ENCODE measurements at places on chromosomes 1 and 21.

- no peak for DNase-seq
Observed at GRCh38 chr1:109821831-109822745, 58.4 kb upstream of the EPS8L3 start.

DNA sequence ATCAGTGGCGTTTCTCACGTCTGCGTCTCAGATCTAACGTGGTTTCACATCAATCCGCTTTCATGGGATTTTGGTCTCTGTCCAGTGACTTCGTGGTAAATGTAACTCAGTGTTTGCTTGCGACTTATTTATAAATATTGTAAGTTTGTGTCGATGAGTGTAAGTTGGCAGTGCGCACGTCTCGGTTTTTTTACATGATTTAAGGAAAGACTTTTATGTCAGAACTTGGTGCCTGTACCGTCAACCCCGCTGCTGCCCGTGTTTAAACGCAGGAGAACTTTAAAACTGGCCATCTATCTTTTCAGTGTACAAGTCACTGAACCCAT, 1.5 kb downstream of the B3GALT6 start:
- no peak for DNase-seq

DNA sequence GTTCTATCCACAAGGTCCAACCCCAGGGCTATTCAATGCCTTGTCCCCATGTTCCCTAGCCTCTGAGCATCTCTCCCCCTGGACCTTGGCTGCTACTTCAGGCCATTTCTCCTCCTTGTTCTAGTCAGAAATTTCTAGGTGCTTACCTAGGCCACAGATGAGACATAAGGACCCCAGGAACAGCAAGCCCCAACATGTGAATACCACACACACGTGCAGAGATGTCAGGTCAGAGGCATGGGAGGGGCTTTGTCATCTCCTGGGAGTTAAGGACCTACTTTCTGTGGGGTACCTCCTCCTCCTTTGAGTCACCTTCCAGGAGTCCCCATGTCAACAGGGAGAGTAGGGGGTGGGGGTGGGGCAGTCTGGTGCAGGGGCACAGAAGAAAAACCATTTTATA, 7.1 kb upstream of the RGS16 start:
- peak; percentile 31 for DNase-seq

GRCh38 chr1:71881611-71882010, 400.7 kb downstream of the NEGR1 start:
- no peak for DNase-seq

GRCh38 chr1:20211511-20211931, 25.2 kb upstream of the PLA2G2C start:
- no peak for DNase-seq

GRCh38 chr1:218887141-218887925, 286.3 kb upstream of the LYPLAL1 start:
- no peak for DNase-seq

DNA sequence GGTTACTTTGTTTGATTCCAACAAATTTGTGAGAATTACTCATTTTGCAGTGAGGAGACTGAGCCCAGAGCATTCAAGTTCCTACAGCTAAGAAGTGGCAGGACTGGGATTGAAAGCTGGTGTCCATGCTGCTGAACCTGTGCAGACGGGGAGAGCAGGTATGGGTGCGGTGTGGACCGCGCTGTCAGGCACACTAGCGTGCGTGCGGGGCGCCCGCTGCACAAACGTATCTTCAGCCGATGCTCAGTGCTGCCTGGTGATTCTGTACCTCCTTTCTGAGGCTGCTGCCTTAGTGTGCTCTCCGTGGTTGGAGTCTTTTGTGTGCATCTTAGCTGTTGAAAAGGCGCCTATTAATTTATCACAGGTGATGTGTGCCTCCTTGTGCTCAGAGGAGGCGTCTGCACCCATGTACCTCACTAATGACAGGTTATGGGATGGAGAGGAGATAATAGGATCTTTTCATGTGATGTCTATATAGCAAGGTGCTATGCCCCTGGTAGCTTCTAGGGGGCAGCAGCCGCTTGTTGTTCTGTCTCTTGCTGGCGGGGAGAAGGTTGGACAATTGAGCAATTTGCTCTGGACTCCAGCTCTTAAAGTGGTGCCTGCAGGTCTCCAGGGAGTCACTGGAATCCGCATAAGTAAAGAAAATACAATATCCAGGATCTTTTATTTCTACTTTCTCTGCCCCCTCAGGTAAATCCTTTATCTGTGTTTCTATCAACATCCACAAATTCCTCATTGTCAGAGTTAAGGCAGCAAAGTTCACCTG, 32.5 kb downstream of the PEX14 start:
- DNase-seq = peak; percentile 87

GRCh38 chr1:151060007-151060656, at the start of gene MLLT11:
TSS of gene MLLT11 (plus strand) at chr1:151060397. CDS start at chr1:151067225, 6,828 bp downstream.
- peak; percentile 80 for DNase-seq

GRCh38 chr1:67261680-67262079, 46.0 kb upstream of the IL12RB2 start:
- DNase-seq = no peak

DNA sequence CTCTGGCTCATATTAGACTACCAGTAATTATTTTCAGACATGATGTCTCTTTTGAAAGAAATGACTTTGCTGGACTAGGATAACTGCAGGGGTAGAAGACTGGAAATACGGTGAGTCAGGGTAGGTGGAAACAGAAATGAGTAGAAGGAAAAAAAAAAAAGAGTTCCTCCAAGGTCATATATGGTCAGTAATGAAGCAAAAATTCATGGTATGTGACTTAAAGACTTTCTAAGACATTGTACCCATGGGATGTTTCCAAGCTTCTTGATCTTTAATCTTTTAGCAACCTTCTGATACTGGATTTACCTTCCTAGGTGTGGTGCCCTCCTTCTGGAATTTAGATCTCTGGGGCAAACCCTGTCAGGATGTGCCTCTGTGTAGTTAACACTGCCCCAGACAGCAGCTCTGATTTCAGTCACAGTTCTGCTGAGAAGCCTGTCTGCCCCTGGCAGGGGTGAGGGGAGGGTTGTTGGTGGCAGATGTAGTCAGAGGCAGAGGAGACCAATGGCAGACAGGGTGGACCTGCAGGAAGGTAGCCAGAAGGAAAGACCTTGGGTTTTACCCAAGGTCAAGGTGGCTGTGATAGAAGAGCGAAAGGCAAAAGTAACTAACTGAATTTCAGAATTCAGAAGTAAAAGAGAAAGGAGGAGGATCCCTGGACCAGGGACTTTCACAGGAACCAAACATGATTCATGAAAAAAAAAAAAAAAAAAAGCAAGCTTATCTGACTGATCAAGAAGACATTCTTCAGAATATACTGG, 44.1 kb upstream of the BCL10 start:
- no peak for DNase-seq

DNA sequence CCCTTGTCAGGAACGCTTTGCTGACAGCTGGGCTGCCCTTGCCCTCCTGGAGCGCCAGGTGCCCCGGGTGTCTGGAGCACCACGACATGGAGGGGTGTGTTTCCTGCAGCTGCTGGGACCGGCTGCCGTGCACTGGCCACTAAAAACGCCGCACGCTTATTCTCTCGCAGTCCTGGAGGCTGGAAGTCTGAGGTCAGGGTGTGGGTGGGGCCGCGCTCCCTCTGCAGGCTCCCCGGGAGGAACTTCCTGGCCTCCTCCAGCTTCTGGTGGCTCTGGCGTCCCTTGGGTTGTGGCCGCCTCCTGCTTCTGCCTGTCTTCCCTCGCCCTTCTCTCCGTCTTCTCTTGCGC, 28.0 kb upstream of the PLCH2 start:
- no peak for DNase-seq

DNA sequence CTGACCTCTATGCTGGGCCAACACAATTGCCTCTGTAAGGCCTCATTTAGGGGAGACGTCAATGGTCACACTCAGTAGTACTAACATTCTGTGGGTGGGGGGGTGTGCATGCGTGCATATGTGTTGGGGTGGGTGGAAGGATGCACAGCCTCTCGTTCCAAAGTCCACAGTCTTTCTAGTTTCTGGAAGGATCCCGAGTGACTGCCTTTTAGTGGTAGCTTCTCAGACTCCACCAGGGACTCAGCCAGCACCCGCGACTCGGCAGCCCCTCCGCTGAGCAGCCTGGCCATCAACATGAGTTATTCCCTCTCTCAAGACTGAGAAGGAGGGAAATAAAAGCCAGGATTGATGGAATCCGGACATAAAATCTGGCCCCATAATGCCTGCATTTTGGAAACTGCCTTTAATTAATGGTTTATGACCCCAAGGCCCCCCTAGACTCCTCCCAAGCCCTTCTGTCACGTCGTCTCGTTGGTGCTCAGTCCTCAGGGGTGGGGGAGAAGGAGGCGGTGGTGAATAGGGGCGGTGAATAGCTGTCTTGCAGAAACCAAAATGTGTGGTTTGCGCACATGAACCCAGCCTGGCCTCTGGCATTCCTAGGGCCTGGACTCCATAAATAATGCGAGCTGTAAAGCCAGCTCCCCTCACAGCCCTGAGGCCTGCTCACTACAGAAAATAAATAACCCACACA, 65.1 kb upstream of the TMEM51 start:
- DNase-seq = no peak

- DNase-seq = no peak
Observed at GRCh38 chr1:166197141-166197540, 30.3 kb upstream of the FAM78B start.

DNA sequence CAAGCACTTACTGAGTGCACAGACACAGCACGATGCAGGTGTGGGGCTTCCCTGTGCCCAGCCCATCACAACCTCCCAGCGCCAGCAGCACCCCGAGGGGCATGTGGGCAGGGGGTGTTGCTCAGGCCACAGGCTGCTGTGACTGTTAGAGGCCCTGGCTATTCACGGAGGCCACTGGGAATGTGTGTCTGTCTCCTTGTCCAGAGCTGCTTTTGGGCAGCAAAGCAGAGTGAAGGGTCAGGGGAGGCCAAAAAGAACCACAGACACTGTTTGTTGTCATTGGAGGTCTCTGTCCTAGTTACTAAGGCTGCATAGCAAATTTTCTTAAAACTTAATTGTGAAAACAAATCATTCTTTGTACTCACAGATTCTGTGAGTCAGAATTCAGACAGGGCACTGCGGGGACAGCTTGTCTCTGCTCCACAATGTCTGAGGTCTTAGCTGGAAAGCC, 49.6 kb downstream of the TNFRSF8 start:
- DNase-seq = no peak

- DNase-seq = peak; percentile 27
Observed at GRCh38 chr1:51624855-51625254, 8.0 kb downstream of the OSBPL9 start.

DNA sequence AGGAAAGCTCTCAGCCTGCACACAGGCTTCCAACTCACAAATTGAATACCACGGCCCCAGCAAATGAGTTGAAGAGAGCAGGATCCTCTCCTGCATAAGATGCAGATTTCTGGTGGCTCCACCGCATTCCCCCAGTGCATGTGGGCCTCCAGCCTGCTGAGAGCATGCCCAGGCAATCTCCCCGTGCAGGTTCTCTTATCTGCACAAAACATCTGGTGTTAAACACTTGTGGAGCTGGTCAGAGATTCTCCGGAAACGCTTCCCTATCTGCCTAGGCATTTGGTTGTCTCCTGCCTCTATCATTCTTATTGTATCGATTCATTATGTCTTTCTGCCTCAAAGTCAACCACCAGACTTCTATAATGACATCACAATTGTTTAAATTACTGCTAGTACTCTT, 1349.0 kb upstream of the B3GALT2 start:
- DNase-seq = no peak

DNA sequence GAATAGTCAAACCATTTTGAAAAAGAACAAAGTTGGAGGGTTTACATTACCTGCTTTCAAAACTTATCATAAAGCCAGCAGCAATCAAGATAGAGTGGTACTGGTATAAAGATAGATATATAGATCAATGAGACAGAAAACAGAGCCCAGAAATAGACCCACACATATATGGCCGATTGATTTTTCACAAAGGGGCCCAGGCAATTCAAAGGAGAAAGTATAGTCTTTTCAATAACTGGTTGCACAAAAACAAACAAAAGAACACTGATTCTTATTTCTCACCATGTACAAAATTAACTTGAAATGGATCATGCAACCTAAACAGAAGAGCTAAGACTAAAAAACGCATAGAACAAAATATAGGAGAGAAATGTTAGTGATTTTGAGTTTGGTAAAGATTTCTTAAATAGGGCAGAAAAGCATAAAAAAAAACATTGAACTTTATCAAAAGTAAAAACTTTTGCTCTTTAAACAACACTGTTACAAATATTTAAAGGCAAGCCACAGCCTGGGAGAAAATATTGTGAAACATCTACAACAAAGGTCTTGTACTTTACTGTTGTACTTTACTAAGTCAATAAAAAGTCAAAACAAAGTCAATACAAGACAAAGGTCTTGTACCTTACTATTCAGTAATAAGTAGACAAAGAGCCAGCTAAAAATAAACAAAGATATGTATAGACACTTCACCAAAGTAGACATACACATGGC, 50.2 kb downstream of the ST3GAL3 start:
- DNase-seq = no peak

GRCh38 chr21:15781986-15782385, 52.2 kb downstream of the USP25 start:
- no peak for DNase-seq

GRCh38 chr1:60697204-60697994, 385.0 kb upstream of the NFIA start:
- DNase-seq = no peak

- DNase-seq = no peak
Observed at GRCh38 chr1:6121651-6122370, 58.3 kb downstream of the CHD5 start.

- DNase-seq = no peak
Observed at GRCh38 chr1:92619466-92620189, 132.9 kb upstream of the GFI1 start.

DNA sequence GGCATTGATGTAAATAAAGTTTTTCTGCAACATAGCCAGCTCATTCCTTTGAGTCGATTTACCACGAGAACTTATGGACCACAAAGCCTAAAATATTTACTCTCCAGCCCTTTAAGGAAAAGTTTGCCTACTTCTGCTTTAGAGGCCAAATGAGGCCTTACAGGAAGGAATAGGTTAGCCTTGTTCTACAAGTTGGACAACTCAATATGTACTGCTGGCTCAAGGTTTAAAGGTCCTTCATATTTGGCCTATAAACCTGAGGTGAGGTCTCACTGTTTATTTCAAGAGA, 144.5 kb upstream of the DNAH14 start:
- no peak for DNase-seq

GRCh38 chr1:170669107-170669445, 5.1 kb downstream of the PRRX1 start:
- DNase-seq = no peak

GRCh38 chr1:238652346-238652968, 733.9 kb upstream of the CHRM3 start:
- no peak for DNase-seq

- no peak for DNase-seq
Observed at GRCh38 chr1:111729271-111729921, 9.8 kb downstream of the INKA2 start.

All from NCI-H1436 (cell line).